Epithelial cell of proximal tubule (primary cell): ENCODE measurements at places on chromosomes 5 and 9. TPM values are rescaled to one million over a fixed set of nuclear protein-coding genes. Genes with fewer than 3 reads are reported as not detected.

Gene RNF180
- 4.5 and 4.6 TPM in 2 replicates for total RNA-seq

Gene SH3TC2
- 2.3 and 2.7 TPM in 2 replicates for total RNA-seq

Gene CFAP157
- total RNA-seq: not detected in 2 replicates

Gene CNOT6
- total RNA-seq: 10.0 and 10.6 TPM in 2 replicates

Gene RNF145
- 57.9 and 71.4 TPM in 2 replicates for total RNA-seq

Gene CDX1
- not detected in 2 replicates for total RNA-seq

Gene PAPPA
- 2.5 TPM in 2 replicates for total RNA-seq

Gene LMX1B
- total RNA-seq: 0.07 and 0.52 TPM in 2 replicates

Gene NUTM2F
- total RNA-seq: not detected in 2 replicates

Gene PCDHA10
- under 0.01 and 0.06 TPM in 2 replicates for total RNA-seq
